Fibroblast of skin of abdomen (primary cell): ENCODE measurements at places on chromosomes 16 and 17.

GRCh38 chr16:48524348-48525200 lies 85.4 kb downstream of the N4BP1 start:
- no peak for DNase-seq

GRCh38 chr17:78378225-78379130 lies at the start of gene PGS1:
PGS1 (plus strand) TSS chr17:78378649; CDS start chr17:78378666, 17 bp downstream.
- peak; percentile 73 for DNase-seq

DNA sequence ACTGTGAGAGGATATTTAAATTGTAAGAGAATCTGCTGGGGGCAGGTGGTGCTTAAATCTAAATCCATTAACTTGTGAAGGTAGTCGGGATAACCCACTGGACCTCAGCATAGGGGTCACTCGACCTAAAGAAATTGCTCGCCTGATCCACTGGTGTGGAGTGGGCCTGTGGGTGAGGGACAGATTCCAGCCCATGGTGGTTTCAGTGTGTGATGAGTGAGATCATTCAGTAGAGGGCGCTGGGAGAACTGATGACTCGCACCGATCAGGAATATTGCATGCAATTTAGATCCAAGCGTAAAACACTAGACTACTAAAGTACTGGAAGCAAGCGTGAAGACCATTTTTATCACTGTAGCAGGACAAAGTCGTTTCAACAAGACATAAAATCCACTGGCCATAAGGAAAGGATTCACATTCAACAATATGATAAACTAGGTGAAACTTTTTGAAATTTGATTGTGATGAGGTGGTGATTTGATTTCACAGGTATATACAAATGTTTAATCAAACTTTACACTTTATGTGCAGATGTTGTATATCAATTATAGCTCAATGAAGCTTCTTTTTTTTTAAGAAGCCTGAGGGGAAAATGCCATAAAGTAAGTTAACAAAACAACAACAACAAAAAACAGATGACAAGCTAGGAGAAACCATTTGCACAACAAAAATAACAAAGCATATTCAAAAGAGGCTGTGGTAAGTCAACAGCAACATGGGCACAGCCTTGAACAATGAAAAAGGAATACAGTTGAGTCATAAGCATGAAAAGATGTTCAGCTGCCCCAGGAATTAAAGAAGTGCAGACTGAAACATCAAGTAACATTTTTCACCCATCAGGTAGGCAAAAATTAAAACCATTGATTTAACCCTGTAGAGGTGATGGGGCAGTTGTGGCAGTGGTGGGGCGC lies 7.5 kb upstream of the TMEM170A start:
- DNase-seq, result peak; percentile 54

- no peak for DNase-seq
Measured at GRCh38 chr17:40419559-40420331, 2.0 kb upstream of the TOP2A start.
